ENCODE measurements at places on chromosomes 6 and 20. TPM values are rescaled to one million over a fixed set of nuclear protein-coding genes. Genes with fewer than 3 reads are reported as not detected.

DNA sequence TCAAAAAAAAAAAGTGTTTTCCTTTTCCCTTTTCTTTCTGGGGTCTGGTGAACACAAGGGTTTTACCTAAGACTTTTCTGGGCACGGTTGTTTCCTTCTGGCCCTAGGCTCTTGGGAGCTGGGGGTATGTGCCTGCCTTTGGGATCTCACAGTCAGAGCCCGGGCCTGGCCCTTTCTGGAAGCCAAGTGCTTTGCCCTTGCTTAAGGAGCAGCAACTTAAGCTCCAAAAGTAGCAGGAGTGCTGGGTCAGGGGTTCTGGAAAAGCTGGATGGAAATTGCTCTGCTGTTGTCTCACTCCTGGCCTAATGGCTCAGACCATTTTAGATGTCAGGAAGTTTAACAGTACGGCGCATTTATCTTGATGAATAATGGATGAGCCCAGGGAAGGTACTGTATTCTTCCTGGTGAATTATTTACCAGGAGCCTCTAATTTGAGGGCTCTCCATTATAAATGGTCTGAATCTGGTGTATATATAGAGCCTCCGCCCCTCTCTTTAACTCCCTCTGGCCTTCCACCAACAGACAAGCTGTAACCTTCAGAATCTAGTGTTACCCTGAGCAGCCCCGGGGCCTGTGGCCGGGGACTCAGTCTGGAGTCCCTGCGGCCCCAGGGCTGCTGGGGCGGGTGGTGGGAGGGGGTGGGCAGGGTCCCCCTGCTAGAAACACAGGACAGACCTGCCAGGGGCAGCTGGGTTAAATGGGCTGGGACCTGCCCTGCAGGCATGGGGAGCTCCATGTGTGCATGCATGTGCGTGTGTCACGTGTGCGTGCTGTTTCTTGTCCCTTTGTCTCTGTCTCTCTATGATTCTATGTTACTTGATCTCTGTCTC, 37.5 kb downstream of the PTK7 start:
- no peak for DNase-seq

DNA sequence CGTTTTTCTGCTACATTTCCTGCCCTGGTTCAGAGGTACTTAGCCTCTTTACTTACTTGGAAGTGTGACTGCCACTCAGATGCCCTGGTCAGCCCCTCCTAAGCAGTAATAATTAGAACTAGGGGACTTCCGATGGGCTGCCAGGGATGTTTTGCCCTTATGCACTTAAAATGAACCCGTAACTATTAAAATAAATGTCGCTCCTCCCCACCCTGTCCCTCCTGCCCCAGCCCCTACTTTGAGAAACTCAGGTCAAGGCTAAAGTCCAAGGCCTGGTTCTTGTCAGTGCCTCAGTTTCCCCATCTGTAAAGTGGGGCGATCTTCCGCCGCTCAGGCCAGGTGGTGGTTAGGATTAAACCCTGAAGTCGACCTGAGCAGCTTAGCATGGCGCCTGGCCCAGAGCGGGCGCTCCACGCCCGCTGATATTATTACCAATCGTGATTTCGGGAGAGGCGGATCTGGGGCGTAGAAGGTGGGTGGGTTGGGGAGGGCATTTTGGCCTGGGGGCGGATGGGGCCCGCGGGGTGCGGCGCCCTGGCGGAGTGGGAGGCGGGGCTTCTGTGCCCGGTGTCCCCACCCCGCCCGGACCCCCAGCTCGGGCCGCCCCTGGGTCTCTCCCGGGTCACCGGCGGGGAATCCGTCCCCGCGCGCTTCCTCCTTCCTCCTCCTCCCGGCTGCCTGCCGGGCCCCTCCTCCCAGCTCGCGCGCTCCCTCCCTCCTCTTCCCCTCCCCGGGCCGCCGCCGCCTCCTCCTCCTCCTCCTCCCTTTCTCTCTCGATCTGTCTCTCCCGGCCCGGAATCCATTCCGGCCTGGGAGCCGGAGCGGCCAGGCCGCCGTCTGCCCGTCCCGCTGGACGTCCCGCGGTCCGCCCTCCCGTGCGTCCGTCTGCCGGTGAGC, at the start of gene SRC:
TSS of gene SRC (plus strand) at position 802 of the 897 bp plus-strand sequence. CDS start 38,014 bp downstream, outside the sequence.
- peak; percentile 94 for DNase-seq

- DNase-seq, result no peak
Measured at GRCh38 chr20:19557291-19557690, 200.8 kb upstream of the RIN2 start.

DNA sequence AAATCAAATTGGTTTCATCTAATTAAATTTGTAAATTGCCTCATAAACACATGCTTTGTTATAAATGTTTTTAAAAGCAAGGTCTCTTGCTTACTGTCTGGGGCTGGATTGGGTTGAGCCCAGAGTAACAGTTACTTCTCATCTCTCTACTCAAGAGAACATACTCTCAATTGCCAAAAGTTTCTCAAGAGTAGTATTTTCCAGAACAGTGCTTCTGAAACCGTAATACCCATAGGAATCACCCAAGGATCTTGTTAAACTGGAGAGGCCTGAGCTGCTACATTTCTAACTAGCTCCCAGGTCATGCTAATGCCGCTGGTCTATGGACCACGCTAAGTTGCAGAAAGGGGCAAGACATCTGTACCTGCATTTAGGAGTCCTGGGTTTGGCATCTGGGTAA, 744.9 kb downstream of the PTPRT start:
- no peak for DNase-seq

- no peak for DNase-seq
Measured at GRCh38 chr6:56528412-56528841, 114.3 kb downstream of the DST start.

The PRND gene
- not detected for polyA plus RNA-seq
